ENCODE measurements at places on chromosomes 4 and X.

DNA sequence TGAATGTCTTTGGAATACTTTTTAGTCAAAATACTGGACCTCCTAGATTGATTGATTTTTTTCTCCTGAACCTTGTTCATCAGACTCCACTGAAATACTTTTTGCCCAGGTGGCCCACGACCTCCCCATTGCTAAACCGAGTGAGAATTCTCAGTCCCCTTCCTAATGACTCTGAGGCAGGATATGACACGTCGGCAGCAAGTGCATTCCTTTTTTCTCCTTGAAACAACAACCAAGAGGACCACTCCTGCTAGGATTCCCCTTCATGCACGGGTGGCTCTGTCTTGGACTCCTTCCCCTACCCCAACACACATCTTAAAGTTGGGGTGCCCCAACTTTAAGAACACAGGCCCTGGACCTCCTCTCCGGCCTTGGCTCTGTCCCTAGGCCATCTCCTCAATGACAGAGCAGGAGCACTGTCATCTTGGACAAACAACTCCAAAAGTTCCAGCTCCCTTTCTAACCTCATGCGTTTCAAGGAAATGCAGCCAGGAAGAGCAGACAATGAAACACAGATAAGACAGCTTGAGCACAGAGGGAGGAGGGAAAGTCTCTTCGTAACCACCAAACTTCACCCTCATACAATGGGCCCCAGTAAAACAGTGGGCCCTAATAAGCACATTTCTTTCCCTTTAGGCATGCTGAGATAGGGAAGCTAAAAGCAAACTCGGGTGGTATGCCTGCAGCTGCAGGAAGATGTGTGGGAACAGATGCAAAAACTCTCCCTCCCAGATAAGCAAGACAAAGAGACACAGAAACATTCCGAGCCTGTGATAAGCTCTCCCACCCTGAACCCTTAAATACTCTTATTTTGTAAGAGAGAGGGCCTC, 33.9 kb downstream of the ZBTB49 start:
- no peak for DNase-seq

- no peak for DNase-seq
Measured at GRCh38 chrX:55695227-55696018, 22.1 kb upstream of the RRAGB start.

GRCh38 chr4:86498863-86499166, 95.3 kb upstream of the PTPN13 start:
- no peak for DNase-seq

GRCh38 chr4:56659946-56660345, 21.1 kb downstream of the HOPX start:
- DNase-seq: no peak

DNA sequence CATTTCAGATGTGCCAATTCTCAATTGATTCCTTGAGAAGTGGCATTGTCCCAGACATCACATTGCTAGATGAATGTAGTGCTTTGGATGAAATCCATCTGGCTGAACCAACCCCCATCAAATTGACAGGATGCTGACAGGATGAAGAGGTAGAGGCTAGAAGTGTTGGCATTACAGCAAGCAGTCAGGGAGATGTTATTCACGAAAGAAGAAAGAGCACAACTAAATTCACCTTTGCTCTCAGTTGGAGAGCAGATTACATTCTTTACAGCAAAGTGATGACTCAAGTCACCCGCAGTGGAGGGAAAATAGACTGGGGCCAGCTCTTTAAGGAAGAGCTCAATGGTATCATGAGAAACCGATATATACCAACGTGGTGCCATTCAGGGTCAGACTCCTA, 259.6 kb downstream of the C4orf33 start:
- no peak for DNase-seq

- DNase-seq: no peak
Measured at GRCh38 chr4:1017706-1018105, 6.3 kb downstream of the FGFRL1 start.

- DNase-seq: peak; percentile 77
Measured at GRCh38 chr4:76208005-76208765, 5.4 kb downstream of the SCARB2 start.

DNA sequence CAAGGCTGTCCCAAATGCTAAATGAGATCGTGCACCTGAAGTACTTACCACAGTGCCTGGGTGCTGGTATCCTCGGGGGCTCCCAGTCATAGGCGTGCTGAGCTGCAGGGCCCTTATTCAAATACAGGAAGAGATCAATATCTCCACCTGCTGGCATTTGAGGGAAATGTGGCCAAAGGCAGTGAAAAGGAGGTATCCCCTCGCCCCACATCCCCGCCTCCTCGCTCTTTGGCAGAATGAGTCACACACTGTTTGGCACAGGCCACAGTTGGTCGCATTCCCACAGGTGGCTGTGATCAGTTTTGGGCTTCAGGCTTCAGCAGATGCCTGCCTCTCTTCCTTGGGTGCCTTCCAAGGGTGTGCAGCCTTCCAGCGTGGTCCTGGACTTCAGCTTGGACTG, 28.4 kb downstream of the ZNF185 start:
- DNase-seq: peak; percentile 37

- no peak for DNase-seq
Measured at GRCh38 chr4:188603646-188604045, 464.4 kb downstream of the TRIML1 start.

GRCh38 chrX:33129607-33130006, 81.7 kb downstream of the DMD start:
- no peak for DNase-seq

DNA sequence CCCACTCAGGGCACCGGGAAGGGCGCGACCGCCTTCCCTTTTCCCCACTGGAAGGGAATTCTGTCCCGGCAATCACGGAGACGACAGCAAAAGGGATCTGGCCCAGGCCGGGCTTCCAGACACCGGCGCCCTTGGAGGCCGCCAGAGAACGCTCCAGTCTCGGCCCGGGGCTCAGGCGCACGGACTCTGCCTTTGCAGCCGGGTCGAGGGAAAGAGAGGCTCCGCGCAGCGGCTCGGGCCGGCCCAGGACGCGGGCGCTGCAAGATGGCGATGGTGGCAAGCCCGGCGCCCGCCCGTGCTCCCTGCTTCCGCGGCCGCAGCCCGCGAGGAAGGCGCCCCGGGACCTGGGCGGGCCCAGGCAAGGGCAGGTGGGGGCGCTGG, 1.1 kb downstream of the CTBP1 start:
- DNase-seq: no peak

DNA sequence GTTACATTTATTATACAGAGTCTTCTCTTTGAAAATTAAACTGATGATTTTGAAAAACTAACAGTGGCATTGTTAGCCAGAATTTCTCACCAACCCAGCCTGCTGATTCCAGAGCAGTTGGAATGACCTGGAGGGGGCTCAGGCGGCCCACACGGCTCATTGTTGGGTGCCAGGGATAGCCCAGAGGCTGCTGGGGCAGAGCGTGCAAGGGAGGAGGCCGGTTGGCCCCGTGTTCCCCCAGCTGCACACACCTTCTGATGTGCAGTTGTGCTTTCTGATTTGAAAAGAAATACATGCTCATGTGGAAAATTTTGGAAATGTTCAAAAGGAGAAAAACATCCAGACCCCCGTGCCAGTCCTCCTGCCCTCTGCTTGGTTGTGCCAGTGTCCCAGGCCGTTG, 20.6 kb downstream of the WFS1 start:
- DNase-seq: no peak

GRCh38 chr4:23763559-23763958, 126.3 kb downstream of the PPARGC1A start:
- DNase-seq: no peak

GRCh38 chrX:47112316-47112954, 32.1 kb downstream of the NDUFB11 start:
- no peak for DNase-seq

- DNase-seq: no peak
Measured at GRCh38 chr4:24024605-24025004, 134.8 kb upstream of the PPARGC1A start.

GRCh38 chr4:24884902-24885301, 27.9 kb downstream of the CCDC149 start:
- no peak for DNase-seq

DNA sequence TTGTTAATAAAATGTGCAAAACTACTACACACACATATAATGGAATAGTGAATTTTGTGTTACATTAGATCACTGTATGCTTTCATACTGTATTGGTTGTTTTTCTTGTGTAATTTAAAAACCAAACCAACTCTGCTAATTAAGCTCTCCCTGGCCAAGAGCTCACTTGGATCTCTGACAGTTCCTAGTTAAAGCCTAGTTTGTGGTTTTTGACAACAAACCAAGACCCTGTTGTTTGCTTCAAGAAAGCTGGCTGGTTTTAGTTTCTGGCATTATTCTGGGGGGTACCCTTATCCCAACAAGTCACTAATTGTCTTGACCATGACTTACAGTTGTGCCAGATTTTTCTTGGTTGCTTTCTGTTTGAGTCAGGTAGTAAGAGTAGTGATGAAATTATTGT, 121.4 kb upstream of the CXorf66 start:
- DNase-seq: no peak

- no peak for DNase-seq
Measured at GRCh38 chrX:9873360-9873759, 87.1 kb downstream of the SHROOM2 start.

DNA sequence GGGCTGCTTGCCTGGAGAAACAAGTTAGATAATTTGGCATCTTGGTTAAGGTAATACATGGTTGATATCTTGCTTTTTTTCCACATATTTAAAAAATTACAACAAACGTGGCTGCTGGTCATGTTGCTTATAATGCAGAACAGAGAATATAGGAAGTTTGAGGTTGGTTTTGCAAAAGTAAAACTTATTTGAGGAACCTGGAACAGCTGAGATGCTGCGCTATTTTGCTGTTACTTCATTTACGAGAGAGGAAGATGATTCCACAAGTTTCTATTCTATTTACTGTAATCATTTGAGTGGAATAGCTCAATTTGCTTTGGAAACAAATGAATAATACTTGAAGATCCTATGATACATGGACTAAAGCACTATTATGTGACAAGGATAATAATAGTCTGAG, 118.9 kb downstream of the TMA16 start:
- DNase-seq: peak; percentile 21

DNA sequence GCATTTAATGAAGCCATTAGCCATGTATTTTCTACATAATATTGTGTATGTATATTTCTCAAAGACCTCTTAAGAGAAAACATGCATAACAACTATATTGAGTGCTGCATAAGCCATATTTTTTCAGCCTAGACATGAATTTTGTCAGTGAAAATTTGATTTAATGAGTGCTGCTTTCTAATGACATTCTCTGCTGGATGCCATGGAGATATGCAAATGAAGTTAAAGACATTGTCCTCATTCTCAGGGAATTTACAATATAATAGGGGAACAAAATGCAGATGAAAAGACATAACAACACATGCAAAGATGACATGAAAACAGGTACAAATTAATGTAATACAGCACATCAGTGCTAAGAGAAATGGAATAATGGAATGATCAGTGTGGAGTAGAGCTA, 118.7 kb downstream of the ATOH1 start:
- DNase-seq: no peak

DNA sequence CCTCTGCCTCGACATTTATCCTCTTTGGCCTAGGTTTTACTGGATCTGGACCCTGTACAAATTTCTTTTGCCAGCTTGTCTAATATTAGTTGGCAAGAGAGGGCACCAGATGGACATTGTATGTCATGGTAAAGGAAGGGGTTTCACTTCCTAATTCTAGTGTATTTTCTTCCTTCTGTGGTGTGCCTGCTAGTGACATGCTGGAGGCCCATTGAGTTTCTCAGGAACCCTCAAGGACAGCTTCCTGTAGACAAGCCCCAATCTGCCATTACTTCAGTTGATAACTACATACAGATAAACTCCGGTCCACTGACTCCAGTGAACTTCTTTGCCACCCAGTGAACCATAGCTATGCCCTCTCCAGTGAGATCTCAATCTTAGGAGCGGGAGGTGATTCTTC, 116.9 kb downstream of the STPG2 start:
- DNase-seq: no peak

- DNase-seq: no peak
Measured at GRCh38 chrX:40157228-40158035, 59.7 kb upstream of the BCOR start.

GRCh38 chr4:5660185-5660584, 48.2 kb downstream of the EVC2 start:
- no peak for DNase-seq

All from muscle of back (tissue), 13 donors.